ENCODE measurements at places on chromosomes 6 and 20.

- DNase-seq: no peak
Measured at GRCh38 chr6:91087908-91088307, 501.0 kb upstream of the MAP3K7 start.

DNA sequence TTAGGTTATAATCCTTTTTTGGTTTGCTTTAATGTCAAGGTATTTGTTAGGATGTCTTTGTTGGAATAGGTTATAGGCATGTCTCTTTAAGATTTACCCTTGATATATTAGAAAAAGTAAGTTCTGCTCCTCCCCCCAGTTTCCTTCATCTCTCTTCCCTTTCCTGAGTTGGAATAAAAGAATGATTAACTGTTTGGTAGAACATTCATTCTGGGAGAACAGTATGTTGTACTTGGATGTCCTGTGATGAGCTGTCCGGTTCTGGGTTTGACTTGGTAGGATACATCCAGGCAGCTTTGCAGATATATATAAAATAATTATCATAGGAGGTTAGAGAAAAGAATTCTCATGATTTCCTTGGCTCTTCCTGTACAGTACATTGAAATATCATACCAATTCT is 199.6 kb upstream of the RREB1 start:
- DNase-seq: no peak

DNA sequence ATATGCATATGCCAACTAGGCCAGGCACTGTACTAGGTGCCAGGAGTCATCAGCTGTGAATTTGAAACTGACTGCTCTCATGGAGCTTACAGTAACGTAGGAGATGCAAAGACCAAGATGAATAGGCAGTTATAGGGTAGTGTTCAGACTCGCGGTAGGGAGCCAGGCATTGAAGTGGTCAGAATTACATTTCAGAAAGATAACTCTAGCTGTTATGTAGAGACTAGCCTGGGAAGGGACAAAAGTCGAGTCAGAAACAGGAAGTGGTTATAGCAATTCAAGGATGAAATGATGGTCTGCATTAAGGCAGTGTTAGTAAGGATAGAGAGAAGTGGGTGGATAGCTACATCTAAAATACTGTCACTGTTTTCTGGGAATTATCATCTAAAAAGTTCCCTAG is 56.6 kb downstream of the PCMT1 start:
- no peak for DNase-seq

DNA sequence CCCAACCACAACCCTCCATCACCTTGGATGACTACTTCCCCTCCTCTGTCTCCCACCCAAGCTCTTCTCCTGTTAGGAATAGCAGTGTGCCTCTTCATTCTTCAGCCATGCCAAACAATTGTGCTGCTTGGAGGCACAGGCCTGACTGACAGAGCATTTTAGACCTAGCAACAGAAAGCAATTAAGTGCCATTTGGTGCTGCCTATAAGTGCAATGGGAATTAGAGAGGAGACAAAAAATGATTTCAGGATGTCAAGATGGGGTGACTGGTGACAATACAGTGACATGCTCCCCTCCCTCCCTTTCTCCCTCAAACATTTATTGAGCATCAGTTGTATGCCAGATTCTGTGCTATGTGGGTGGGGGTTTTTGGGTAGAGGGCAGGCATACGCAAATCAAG is 322.6 kb upstream of the MOCS1 start:
- no peak for DNase-seq

DNA sequence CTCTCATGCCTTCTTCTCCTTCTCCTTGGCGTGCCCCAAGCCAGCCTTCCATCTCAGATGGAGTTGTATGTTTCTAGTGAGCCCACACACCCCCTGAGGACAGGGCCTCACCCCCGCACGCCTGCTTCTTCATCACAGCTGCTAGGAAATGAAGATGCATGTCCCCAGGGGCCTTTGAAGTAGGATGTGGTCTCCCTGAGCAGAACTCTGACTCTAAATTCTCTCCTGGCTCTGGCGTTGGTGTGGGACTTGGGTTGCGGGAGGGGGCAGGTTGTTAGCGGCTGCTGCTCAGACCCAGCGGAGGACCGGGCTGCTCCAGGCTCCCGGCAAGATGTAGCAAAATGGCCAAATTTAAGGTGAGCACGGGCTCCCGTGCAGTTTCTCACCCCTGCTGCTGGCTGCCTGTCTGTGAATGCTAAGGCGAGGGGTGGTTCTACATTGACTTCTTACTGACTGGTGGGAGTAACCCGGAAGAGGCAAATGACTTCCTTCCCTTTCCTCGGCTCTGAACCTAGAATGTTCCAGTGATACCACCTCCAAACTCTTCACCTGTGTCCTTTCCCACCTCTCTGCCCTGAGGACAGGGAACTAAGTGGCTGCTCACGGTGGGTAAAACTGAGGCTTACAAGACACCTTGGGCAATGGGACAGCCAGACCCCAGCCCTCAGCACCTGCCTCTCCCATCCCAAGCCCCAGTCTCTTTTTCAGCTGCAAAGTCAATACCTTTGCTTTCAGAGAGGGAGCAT is 8.8 kb downstream of the SYNJ2 start:
- DNase-seq: no peak

DNA sequence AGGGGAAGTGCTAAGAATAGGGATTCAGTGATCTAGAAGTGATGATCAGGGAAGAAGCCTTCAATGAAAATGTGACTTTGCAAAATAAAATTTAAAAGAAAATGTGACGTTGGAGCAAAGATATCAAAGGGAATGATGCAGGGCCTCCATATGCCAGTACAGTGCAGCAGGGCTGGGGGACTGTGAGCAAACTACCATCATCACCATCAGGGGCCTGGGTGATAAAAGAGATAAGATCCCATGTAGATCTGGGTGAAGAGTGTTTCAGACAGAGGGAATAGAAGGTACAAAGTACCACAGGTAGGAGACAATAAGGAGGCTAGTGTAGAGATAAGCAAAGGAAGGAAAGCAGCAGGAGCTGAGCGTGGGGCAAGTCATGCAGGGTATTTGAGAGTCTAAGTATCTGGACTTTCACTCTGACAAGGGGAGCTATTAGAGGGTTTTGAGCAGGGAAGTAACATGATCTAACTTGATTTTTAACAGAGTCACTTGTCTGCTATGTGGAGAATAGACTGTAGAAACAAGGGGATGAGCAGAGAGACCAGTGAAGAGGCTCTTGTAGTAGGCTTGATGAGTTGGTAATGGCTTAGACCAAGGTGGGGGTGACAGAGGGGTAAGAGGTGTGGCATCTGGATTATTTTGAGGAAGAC is 295.6 kb downstream of the ZFAND3 start:
- peak; percentile 83 for DNase-seq

GRCh38 chr20:1283522-1284510 is 17.7 kb downstream of the SNPH start:
- no peak for DNase-seq

DNA sequence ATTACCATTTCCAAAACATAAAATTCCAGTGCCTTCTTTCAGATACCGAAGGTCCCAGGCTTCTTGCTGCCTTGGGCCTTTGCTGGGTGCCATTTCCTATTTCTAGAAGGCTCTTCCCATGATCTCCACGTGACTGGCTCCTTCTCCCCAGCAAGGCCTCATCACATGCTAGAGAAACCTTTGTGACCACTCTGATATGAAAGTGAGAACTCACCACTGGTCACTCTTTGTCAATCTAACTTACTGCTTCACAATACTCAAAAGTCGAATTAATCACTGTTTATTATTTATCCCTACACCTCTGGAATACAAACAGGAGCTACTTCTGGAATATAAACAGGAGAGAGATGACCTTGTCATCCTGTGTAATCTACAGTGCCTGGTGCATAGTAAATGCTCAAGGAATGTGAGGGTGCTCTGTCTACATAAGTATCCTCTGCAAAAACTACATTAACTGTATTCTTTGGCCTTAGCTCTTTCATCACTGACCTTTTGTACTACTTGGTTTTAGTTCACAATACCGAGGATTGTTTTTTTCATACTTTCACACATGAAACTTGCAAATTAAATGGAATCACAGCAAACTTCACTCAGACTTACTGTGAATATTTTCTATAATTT is 1.6 kb downstream of the STX7 start:
- DNase-seq: no peak

DNA sequence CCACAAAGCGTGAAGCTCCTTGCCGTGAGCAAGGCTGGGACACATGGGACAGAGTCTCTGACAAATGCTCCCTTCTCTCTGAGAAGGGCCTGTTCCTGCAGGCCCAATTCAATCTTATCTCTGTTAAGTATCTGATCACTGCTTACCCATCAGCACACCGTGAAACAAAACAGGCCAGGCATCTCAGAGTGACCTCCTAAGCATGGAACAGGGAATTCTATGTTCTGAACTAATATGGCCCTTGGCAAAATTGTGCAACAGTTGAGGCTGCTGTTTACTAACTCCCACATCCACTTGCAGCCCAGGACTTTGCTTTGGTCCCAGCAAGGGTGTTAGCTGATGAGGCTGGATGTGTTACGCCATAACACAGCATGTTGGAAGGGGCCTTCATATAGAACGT is 79.2 kb downstream of the GCLC start:
- DNase-seq: no peak

DNA sequence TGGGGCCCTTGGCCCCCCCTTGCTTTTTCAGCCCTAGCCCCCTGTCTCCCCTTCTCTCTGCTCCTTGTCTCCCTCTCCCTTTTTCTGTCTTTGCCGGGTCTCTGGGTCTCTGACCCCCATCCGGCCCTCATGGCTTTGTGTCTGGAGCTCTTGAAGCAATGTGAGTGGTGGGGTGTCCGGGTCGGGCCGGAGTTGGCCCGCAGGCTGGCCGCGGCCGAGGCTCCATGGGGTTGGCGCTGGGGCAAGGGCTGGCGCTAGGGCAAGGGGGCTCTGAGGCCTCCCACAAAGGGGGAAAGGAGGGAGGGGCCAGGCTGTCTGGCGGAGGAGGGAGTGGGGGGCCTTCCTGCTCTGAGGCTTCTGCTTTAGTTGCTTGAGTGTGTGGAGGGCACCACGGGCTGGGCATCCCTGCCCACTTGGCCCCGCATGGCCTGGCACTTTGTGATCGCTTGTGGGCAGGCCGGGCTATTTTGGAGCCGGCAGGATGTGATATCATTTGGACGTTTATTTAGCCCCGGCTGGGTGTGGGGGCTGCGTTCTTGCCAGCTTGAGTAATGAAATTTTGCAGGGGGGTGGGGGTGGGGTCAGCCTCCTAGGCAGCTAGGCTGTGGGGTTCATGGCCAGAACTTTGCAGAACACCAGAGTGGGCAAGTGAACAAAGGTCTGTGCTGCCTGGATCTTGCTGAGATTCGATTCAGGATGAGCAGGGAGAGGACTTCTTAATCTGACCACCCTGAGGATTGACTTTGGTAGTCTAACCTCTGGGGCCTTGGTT is 78.7 kb upstream of the MYL9 start:
- no peak for DNase-seq

- no peak for DNase-seq
Measured at GRCh38 chr6:14765721-14766390, 480.0 kb upstream of the JARID2 start.

- DNase-seq: no peak
Measured at GRCh38 chr20:40551125-40551530, 137.9 kb downstream of the MAFB start.

GRCh38 chr6:136676075-136676474 is 116.2 kb downstream of the MAP3K5 start:
- no peak for DNase-seq

- DNase-seq: no peak
Measured at GRCh38 chr6:29941016-29941415, 1.3 kb upstream of the HLA-A start.

GRCh38 chr6:105487040-105487790 is 84.3 kb upstream of the PREP start:
- no peak for DNase-seq

GRCh38 chr20:346640-347316 is at the start of gene NRSN2:
Gene NRSN2, plus strand, starts transcription at chr20:347111. Its CDS starts 2,533 bp downstream, at chr20:349644.
- DNase-seq: peak; percentile 73

DNA sequence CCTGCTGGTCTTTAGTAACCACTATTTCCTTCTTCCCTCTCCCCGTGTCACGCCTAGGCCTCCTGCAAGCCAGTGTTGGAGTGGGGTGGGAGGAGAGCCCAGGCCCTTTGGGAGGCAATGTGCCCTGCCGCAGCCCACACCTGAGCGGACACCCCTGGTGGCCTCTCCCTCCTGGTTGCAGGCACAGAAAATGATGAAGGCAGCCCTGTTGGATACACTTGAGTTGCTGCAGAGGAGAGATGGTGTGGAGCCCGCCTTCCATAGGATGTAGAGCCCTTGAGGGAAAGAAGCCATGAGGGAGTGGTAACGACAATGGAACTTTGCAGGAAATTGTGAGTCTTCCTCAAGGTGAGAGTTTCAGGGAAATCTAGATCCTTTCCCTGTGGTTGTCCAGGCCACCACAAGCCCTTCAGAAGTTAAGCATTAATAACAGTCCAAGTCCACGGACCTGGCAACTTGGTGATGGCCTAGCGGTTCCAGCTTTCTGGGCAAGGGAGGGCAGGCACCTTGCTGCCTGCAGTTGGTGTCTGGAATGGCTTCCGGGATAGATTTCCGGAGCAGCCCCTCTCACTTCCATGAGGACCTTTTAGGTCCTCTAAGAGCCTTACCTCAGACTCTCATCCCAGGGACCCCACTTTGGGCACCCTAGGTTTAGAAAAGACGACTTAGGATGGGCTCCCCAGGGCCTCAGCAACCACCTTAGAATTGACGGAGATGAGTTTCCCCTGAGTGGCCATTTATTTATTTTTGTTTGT is 67.3 kb upstream of the NXT1 start:
- no peak for DNase-seq

DNA sequence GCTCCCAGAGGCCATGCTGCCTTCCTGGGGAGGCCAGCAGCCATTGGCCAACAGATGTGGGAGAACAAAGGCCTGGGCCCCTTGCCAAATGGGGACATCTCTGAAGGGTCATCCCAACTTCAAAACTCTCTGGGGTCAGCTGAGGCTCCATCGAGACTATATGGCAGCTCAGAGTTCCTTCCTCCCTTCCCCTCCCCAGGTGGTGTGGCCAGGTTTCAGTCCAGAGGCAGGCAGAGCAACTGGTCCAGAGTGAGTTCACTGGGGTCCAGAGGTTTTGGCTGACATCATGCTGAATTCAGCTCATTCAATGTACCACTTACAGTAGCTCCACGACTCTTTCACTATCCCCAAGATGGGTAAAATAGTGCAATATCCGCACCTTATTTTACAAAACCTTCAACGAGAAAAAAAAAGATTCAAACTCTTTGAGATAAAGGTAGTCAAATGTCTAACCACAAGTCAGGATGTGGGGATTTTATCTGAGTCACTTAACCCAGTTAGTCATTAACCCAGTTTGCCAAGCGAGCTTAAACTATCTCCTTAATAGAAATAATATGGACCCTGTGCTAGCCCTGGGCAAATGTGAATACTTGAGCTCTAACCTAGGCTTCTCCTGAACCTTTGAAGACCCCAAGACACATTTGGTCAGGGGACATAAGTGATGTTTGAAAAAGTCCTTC is 108.4 kb upstream of the PLEKHG1 start:
- DNase-seq: no peak

- DNase-seq: peak; percentile 34
Measured at GRCh38 chr6:101401792-101402621, 8.5 kb downstream of the GRIK2 start.

GRCh38 chr6:169445661-169446581 is 192.3 kb upstream of the THBS2 start:
- peak; percentile 71 for DNase-seq

GRCh38 chr6:143755301-143755744 is 77.6 kb downstream of the PHACTR2 start:
- no peak for DNase-seq

Data from NCI-H510A treated with DMSO at 0.1 percent for 48 hours (cell line).